Astrocyte (in vitro differentiated cells and primary cell): ENCODE measurements at places on chromosomes 6 and 20.
A peak's percentile ranks its signal among the peaks of the same experiment; 100 is the strongest.

- no peak for DNase-seq
Observed at GRCh38 chr6:108127826-108128225, 38.0 kb upstream of the NR2E1 start.

GRCh38 chr6:34025112-34025807 is 120.6 kb downstream of the GRM4 start:
- DNase-seq: no peak

- DNase-seq: peak; percentile 69
Observed at GRCh38 chr6:80548532-80548931, 442.1 kb downstream of the BCKDHB start.

DNA sequence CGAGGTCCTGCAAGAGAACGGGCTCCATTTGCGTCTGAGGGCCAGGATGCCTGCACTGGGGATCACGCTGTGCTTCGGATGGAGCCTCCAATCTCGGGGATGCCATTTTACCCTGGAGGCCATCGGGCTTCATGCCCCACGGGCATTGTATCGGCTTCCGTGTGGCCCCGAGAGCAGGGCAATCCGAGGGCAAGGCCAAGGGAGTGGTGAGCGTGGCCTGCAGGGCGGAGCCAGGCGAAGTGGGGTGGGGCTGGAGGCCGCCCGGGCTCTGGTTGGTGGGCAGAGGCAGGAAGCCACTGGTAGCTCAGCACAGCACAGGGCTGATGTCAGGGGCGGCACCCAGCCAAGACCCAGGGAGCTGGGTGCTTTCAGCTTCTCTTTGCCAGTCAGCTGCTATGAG is 57.5 kb upstream of the BHLHE23 start:
- DNase-seq: no peak

DNA sequence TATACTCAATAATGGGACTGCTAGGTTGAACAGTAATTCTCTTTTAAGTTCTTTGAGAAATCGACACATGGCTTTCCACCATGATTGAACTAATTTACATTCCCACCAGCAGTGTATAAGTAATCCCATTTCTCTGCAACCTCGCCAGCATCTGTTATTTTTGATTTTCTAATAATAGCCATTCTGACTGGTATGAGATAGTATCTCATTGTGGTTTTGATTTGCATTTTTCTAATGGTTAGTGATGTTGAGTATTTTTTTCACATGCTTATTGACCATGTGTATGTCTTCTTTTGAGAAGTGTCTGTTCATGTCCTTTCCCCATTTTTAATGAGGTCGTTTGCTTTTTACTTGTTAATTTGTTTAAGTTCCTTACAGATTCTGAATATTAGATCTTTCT is 66.5 kb downstream of the STK4 start:
- no peak for DNase-seq

DNA sequence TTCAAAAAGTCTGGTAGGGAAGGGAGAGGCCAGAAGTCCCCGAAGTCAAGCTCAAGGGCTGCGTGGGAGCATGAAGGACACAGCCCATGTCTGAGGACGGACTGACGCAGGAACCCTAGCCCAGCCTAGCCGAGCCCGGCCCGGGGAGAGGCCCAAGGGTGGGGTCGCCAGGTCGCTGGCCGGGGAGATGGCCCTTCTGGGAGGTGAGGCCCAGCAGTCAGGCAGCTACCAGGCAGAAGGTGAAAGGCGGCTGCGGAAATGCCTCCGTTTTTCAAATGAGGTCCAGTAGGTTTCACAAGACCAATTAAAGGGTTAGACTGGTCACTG is 44.6 kb downstream of the WDR27 start:
- DNase-seq: no peak

GRCh38 chr20:53657732-53658131 is 64.1 kb upstream of the ZNF217 start:
- DNase-seq: no peak

- no peak for DNase-seq
Observed at GRCh38 chr20:44314870-44315269, 3.9 kb upstream of the FITM2 start.

GRCh38 chr20:37229357-37229756 is 32.3 kb downstream of the GHRH start:
- DNase-seq: no peak

DNA sequence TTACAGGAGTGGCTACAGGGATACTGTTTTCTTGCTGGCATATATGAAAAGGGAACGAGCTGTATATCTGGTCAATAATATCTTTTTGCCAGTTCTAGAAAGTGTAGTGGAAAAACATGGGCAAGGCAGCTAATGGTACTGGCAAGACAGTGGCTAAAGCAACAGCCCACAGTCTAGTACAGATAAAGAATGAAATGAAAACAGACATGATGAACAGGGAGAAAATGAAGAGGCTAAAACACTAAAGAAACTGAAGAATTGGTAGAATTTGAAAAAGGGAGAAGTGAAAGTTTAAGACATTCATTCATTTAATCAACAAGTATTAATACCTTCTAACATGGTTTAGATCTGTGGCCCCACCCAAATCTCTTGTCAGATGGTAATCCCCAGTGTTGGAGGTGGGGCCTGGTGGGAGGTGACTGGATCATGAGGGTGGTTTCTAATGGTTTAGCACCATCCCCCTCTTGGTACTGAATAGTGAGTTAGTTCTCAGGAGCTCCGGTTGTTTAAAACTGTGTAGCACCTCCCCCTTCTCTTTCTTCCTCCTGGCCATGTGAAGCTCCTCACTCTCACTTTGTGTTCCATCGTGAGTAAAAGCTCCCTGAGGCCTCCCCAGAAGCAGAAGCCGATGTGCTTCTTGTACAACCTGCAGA is 18.1 kb downstream of the FAM184A start:
- DNase-seq: no peak

GRCh38 chr6:160117137-160117536 is 4.5 kb upstream of the SLC22A1 start:
- DNase-seq: no peak

GRCh38 chr6:156639009-156639721 is 138.0 kb upstream of the ARID1B start:
- DNase-seq: peak; percentile 48

GRCh38 chr6:30752157-30752927 is 8.0 kb upstream of the IER3 start:
- DNase-seq: peak; percentile 100

DNA sequence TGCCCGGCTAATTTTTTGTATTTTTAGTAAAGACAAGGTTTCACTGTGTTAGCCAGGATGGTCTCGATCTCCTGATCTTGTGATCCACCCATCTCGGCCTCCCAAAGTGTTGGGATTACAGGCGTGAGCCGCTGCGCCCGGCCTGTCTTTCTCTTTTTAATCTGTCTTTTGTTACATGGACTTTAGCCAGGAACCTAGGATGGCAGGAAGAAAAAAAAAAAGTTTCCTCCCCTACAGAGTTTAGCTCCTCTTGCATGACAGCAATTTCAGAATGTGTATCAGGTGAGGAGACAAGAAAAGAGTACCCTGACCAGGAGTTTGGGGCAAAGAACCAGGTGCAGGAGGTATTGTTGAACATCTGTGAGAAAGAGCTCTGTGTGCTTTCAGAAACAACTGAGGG is 21.4 kb upstream of the TXLNB start:
- DNase-seq: no peak

DNA sequence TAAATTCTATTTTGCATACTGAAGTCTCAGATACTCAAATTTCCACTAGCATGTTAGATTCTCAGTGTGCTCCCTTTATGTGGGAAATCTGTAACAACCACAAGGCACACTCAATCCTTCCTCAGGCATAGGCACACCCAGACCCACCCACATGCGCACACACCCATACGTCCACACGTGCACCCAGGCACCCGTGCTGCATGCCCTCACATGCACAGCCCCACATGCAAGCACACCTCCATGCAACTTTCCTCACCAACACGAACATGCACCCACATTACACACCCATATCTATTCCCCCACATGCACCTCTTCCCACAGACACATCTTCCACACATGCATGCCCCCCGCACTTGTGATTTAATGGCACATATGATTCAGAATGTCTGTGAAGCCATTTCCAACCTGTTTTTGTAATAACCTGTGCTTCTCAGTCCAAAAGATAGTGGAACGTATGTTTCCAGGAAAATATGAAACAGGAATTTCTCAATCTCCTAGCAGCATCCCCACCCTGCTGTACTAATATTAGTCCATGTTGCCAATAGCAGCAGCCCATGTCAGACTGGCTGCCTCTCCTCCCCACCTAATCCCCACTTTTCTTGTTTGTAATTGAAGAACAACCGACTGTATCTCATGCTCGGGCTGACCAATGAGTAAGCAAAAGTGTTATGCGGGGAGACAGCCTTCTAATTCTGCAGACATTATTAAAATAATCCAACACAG is 11.3 kb upstream of the CYP24A1 start:
- no peak for DNase-seq

- DNase-seq: peak; percentile 42
Observed at GRCh38 chr6:165231581-165232561, 77.5 kb downstream of the C6orf118 start.

GRCh38 chr20:63061771-63062100 is 55.0 kb upstream of the BHLHE23 start:
- no peak for DNase-seq

DNA sequence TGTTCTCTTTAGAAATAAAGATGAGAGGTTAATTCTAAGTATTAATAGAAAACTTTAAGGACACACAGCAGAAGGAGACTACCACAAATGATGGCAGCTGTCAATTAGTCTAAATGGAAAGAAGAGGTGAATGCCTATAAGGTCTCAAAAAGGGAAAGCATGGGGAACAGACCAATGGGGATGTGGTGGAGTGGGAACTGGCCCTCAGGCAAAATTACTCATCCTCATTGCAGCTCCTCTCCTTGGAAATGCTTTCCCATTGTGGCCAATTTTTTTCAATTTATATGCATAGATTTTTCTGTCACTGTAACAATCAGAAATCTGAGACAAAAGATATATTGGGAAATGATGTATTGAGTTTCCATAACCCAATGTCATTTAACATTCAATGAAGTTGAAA is 222.9 kb upstream of the DEFB112 start:
- DNase-seq: no peak

DNA sequence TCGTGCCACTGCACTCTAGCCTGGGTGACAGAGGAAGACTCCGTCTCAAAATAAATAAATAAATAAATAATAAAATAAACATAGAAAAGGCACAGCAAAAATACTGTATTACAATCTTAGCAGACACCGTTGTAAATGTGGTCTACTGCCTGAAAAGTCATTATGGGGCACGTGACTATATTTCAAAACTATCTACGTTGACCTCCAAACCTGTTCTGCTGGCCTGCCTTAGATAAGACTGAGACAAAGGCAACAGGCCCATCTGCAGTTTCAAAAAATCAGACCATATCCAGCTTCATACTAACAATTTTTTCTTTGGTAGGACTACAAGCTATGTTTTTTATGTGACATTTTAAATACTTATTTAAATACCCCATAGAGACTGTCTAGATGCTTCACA is 59.1 kb downstream of the AGPAT4 start:
- DNase-seq: no peak
